CD4-positive, alpha-beta T cell (primary cell): ENCODE measurements at places on chromosomes 6 and 20.

DNA sequence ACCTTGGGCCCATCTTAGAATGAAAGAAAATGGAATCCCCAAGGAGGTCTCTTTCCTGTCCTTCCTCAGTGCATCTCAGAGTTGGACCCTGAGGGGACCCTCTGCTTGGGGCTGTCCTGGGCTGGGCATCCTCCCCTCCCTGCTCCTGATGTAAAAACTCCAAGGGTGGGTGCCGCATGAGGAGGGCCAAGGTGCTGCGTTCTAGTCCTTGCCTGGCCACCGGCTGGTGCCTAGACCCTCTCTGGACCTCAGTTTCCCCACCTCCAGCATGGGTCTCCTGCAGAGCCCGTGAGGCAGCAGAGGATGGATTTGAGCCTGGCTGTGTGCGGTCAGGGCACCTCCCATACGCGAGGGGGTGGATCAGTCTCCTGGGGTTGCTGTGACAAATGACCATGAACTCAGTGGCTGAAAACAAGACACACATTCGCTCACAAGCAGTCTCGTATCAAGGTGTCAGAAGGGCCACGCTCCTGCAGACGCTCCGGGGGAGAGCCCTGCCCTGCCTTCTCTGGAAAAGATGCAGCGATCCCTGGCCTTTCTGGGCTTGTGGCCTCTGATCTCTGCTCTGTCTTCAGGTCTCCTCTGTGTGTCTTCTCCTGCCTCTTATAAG, 54.7 kb downstream of the CHMP4B start:
- no peak for DNase-seq
- H3K27me3 ChIP-seq, result no peaks in the 10 kb centered on the region
- no peaks in the 10 kb centered on the region for H3K36me3 ChIP-seq
- H3K4me3 ChIP-seq, result no peak overlapping the region
- peaks cover 8% of the 10 kb centered on the region for H3K4me1 ChIP-seq

DNA sequence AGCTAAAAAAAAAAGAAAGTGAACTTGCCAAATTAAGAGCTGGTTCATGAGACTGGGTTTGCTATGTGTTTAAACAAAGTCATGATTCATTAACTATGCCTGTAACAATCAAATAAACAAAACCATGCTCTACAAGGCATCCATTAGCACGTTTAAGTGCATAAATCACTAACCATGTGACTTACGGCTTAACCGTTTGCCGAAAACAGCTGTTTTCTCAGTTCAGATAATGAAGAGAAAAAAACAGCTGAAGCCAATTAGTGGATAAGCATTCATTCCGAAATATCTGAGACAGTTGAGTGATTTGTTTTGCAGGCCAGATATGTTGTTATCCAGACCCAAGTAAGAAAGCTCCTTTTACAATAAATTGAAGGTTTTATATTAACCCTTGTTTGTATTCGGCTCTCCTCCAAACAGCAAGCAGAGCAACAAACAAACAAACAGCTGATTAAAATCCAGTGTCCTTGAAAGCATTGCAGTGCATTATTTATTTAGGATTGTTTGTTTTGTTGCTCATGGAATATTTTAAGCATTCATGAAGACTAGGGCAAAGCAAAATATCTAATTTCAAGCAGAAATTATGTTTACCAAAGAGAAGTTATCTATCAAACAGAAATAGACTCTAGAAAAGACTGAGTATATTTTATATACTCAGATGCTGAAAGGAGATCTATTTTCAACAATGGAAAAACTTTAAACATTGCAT, 343.5 kb downstream of the RFPL4B start:
- DNase-seq, result no peak
- H3K36me3 ChIP-seq, result no peaks in the 10 kb centered on the region
- no peaks in the 10 kb centered on the region for H3K4me1 ChIP-seq
- no peak overlapping the region for H3K4me3 ChIP-seq
- H3K27ac ChIP-seq, result no peak overlapping the region

DNA sequence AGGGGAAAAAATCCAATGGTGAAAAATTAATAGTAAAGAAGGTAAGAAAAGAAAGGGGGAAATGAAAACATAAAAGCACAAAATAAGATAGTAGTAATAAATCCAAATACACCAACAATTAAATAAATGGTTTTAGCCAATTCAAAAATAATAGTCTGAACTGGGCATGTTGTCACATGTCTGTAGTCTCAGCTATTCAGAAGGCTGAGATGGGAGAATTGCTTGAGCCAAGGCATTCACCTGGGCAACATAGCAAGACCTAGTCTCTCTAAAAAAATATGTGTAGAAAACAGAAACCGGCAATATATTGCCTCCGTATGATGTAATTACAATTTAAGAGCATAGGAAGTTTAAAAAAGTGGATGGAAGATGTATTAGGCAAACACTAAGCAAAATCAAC, 311.3 kb upstream of the FERMT1 start:
- H3K27me3 ChIP-seq, result no peaks in the 10 kb centered on the region
- H3K27ac ChIP-seq, result no peak overlapping the region
- H3K4me1 ChIP-seq, result no peaks in the 10 kb centered on the region
- H3K36me3 ChIP-seq, result no peaks in the 10 kb centered on the region

DNA sequence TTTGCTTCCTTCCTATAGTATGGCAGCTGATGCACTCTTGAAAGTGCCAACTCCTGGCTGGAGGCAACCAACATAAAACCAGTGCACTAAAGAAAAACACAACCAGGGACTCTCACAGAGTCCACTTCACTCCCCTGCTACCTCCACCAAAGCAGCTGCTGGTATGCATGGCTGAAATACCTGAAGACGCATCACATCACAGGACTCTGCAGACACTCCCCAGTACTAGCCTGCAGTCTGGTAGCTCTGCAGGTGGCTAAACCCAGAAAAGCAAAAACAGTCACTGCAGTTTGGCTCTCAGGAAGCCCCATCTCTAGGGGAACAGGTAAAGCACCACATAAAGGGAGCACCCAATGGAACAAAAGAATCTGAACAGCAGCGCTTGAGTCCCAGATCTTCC, 473.0 kb upstream of the SPTLC3 start:
- DNase-seq, result no peak
- no peaks in the 10 kb centered on the region for H3K36me3 ChIP-seq
- H3K27me3 ChIP-seq, result no peaks in the 10 kb centered on the region
- no peak overlapping the region for H3K4me3 ChIP-seq
- H3K27ac ChIP-seq, result no peak overlapping the region

GRCh38 chr20:7770578-7770977, 169.7 kb downstream of the HAO1 start:
- DNase-seq, result no peak
- no peak overlapping the region for H3K4me3 ChIP-seq
- H3K36me3 ChIP-seq, result no peaks in the 10 kb centered on the region
- no peaks in the 10 kb centered on the region for H3K4me1 ChIP-seq

GRCh38 chr6:5723841-5724691, 282.7 kb downstream of the NRN1 start:
- no peaks in the 10 kb centered on the region for H3K27me3 ChIP-seq
- DNase-seq, result no peak
- H3K36me3 ChIP-seq, result no peaks in the 10 kb centered on the region
- H3K4me1 ChIP-seq, result peaks cover 7% of the 10 kb centered on the region

DNA sequence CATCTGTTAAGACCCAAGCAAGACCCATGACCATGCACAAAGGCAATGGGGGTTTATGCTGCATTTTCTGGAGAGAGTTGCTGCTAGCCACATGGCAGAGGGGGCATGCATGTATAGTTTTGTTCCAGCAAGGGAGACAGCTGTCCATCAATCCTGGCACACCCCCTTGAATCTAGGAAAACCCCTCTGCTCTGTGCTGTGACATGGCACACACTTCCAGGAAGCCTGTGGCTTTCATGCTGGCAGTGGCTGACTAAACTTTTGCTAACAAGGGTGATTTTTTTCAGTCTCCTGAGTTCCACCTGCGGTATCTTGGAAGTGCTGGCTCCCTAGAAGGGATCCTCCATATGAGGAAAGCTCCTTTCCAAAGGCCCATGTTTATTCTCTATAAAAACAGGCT, 9.1 kb upstream of the CST4 start:
- no peak for DNase-seq
- no peaks in the 10 kb centered on the region for H3K27me3 ChIP-seq
- H3K4me3 ChIP-seq, result no peak overlapping the region
- no peaks in the 10 kb centered on the region for H3K4me1 ChIP-seq

- no peak overlapping the region for H3K27ac ChIP-seq
- H3K4me1 ChIP-seq, result no peaks in the 10 kb centered on the region
- no peak for DNase-seq
- no peaks in the 10 kb centered on the region for H3K36me3 ChIP-seq
- H3K4me3 ChIP-seq, result no peak overlapping the region
- H3K27me3 ChIP-seq, result no peaks in the 10 kb centered on the region
These were observed 106.4 kb upstream of the PTPN1 start for GRCh38 chr20:50403565-50404418.

GRCh38 chr6:110255211-110255750, 75.1 kb downstream of the CDC40 start:
- peaks cover 11% of the 10 kb centered on the region for H3K27me3 ChIP-seq
- no peaks in the 10 kb centered on the region for H3K4me1 ChIP-seq
- H3K27ac ChIP-seq, result no peak overlapping the region
- DNase-seq, result no peak
- no peaks in the 10 kb centered on the region for H3K36me3 ChIP-seq

DNA sequence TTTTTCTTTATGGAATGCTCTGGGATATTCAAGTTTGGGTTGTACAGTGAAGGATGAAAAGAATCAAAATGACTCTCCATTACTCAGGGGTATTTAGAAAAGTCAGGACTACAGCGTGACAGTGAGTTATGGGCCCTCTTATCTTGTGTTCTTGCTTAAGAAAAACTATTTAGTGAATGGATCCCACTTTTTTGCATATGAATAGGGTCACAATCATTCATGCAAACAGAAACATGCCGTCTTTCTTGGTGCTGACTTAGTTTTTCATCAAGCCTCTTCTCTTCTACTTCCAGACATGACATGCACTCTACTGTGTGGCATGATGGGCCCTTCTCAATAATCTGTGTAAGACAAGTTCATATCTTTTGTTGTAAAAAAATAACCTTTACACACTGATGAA, 488.4 kb upstream of the MMS22L start:
- no peaks in the 10 kb centered on the region for H3K36me3 ChIP-seq
- no peak for DNase-seq
- H3K27ac ChIP-seq, result no peak overlapping the region

DNA sequence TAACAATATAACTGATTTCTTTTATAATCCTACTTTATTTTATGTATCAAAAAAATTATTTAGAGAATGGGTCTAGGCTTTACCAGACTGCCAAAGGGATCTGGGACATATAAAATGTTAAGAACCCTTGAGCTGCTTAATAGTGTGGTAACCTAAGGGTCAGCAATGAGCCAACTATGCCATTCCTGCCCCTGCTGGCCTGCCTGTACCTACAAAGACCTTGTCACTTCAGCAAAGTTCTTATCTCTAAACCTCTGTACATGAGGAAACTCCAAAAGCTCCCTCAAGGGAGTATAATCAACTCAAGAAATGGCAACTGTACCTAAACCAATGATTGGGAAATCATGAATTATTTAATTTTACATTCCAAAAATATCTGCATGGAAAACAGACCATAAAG, 266.9 kb downstream of the PKHD1 start:
- no peak overlapping the region for H3K27ac ChIP-seq
- H3K36me3 ChIP-seq, result no peaks in the 10 kb centered on the region
- no peak overlapping the region for H3K4me3 ChIP-seq
- DNase-seq, result no peak
- H3K27me3 ChIP-seq, result no peaks in the 10 kb centered on the region
- H3K4me1 ChIP-seq, result no peaks in the 10 kb centered on the region

DNA sequence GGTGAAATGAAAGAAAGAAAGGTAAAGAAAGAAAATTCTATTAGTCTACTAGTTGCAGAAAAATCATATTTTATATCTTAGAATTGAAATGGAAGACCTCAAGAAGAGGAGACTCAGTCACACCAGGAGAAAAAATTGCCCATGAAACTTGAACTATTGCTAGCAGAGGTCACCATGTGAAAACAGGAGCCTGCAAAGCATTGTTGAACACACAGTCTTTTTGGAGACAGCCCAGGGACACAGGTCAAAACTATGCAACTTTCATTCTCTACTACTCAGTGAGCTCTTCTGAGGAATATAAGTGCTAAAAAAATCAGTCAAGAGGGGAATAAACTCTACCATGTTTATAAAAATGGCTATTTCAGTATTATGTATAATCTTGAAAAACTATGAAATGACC, 89.8 kb upstream of the TENT5A start:
- no peak overlapping the region for H3K27ac ChIP-seq
- H3K36me3 ChIP-seq, result no peaks in the 10 kb centered on the region
- no peak for DNase-seq
- no peaks in the 10 kb centered on the region for H3K4me1 ChIP-seq

DNA sequence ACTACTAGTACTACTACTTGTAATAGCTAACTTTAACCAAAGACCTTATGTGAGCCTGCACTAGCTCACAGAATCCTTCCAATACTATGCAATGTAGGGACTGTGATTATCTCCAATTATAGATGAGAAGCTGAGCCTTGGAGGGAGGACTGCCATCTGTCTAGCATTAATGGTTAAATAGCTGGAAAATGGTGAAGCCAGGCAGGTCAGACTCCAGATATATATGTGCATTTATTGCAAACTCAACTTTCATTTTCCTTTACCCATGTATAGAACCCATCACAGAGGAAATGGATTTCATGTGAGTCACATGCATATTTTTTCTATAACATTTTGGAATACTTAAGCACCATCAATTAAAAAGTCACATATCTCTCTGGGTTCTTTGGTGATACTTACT, 229.9 kb downstream of the BCAS1 start:
- H3K4me3 ChIP-seq, result no peak overlapping the region
- no peaks in the 10 kb centered on the region for H3K36me3 ChIP-seq
- no peaks in the 10 kb centered on the region for H3K27me3 ChIP-seq
- peak overlapping the region; percentile 17 for H3K27ac ChIP-seq

DNA sequence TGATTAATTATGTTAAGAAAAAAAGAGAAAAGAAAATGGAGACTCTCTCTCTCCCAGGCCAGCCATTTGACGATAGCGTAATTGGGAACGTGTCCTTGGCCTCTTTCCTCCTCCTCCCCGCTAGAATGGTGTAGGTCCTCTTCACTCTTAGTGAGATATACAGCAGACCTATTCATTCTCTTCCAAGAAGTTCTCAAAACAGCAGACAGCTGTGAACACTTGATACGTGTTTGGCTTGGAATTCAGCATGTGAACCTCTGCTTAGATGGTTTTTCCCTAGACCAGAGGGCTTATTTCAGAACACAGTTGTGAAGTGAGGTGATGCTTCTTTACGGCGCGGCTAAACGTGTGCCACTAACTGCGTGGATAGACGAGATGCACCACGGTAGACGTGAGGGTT, 32.6 kb upstream of the TULP4 start:
- H3K36me3 ChIP-seq, result no peaks in the 10 kb centered on the region
- no peak for DNase-seq
- no peak overlapping the region for H3K4me3 ChIP-seq
- H3K4me1 ChIP-seq, result peaks cover 21% of the 10 kb centered on the region
- no peak overlapping the region for H3K27ac ChIP-seq
- no peaks in the 10 kb centered on the region for H3K27me3 ChIP-seq

- no peak overlapping the region for H3K4me3 ChIP-seq
- no peak for DNase-seq
- peaks cover 49% of the 10 kb centered on the region for H3K4me1 ChIP-seq
- no peaks in the 10 kb centered on the region for H3K27me3 ChIP-seq
- H3K36me3 ChIP-seq, result peaks cover 66% of the 10 kb centered on the region
These were observed 50.9 kb downstream of the KCNS1 start for GRCh38 chr20:45049904-45050471.
